ENCODE measurements at places on chromosomes 6 and 20.

GRCh38 chr6:154468760-154469159 is 41.7 kb downstream of the CNKSR3 start:
- no peak for DNase-seq

- no peak for DNase-seq
These were observed 117.0 kb upstream of the KCNK16 start for GRCh38 chr6:39439342-39440038.

DNA sequence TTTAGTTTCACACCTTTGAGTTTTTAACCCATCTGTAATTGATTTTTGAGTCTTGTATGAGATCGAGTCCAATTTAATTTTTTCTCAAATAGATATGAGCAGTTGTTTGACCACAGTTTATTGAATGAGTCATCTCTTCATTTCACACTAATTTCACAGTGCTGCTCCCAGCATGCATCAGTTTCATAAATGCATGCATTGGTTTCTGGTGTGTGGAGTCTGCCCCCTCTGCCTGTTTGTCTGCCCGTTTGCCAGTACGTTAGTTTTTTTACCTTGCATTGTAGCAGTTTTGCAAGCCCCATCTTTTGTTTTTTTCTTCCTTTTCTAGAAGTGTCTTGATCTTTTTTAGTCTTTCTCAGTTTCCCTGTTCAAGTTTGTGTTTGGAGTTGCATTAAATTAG is 11.9 kb downstream of the SLX4IP start:
- DNase-seq = peak; percentile 32

GRCh38 chr6:160435935-160436334 is 87.8 kb downstream of the SLC22A3 start:
- no peak for DNase-seq

DNA sequence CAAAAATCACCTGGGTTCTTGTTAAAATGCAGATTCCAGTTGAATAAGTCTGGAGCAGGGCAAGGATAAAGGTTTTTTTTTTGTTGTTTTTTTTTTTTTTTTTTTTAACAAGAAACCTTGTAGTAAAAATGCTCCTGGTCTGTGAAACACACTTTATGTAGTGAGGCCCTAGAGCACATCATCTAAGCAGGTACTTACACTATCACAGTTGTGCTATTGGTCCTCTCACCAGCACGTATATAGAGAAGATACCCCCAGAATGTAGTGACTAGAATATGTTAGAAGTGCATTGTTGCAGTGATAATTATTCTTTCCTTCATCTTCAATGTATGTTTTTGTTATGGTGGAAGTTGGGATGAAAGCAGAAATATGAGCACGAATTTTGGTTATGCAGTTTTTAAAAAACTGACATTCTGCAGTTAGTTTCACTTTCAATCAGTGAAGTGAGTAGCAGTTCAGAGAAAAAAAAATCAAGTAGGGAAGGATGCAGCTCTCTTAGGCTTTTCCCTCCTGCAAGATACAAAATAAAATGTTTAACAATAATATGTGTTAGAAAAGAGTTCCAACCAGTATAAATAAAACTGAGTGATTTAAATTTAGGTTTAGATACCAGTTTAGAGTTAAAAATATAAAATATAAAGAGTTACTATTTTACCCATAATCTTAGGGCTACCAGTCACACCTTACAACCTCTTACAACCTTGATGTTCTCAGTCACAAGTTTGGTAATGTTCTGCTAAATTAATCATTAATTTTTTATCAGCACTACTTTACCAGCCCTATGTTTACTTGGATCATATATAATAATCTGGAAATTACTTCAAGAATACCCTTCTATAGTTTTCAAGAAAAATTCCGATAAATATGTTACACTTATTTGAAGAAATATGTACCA is 9.2 kb upstream of the DEFB113 start:
- no peak for DNase-seq
